Activated naive CD4-positive, alpha-beta T cell (primary cell): ENCODE measurements at places on chromosomes 3 and 15.

DNA sequence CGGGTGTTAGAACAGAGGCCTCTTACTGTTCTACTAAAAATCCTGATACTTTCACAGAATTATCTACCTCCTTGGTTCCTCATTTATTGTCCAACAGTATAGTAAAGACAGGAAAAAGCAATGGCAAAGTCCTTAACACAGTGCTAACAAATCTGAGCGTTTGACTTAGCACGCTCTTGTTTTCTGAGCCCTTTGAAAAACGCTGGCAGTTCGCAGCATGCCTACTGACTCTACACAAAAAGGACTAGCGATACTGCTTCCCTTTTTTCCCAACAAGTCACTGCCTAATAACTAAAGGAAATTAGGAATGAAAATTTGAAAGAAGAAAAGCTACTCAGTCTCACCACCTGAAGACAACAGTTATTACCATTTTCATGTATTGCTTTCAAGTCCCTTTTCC is 34.8 kb upstream of the CEMIP start:
- DNase-seq: no peak

- no peak for DNase-seq
Measured at GRCh38 chr3:156148345-156148945, 28.1 kb downstream of the KCNAB1 start.

- DNase-seq: no peak
Measured at GRCh38 chr3:41307065-41307464, 107.8 kb downstream of the CTNNB1 start.

GRCh38 chr3:140007911-140008869 is 73.2 kb downstream of the CLSTN2 start:
- DNase-seq: no peak

DNA sequence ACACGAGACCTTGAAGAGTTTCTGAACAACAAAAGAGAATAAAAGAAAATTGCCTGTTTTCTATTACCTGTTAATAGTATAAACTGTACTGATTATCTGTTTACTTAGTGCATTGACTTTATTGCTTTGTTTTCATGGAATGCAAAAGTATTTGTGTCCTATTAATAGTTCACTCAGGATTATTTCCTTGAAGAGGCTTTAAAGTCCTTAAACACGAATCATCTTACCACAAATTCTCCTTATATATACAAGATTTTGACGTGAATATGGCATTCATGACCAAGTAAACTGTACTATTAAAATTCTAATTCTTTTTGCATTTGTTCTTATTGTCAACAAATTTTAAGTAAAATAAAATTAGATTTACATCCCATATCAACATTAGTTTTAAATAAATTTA is 513.0 kb downstream of the NTRK3 start:
- no peak for DNase-seq

DNA sequence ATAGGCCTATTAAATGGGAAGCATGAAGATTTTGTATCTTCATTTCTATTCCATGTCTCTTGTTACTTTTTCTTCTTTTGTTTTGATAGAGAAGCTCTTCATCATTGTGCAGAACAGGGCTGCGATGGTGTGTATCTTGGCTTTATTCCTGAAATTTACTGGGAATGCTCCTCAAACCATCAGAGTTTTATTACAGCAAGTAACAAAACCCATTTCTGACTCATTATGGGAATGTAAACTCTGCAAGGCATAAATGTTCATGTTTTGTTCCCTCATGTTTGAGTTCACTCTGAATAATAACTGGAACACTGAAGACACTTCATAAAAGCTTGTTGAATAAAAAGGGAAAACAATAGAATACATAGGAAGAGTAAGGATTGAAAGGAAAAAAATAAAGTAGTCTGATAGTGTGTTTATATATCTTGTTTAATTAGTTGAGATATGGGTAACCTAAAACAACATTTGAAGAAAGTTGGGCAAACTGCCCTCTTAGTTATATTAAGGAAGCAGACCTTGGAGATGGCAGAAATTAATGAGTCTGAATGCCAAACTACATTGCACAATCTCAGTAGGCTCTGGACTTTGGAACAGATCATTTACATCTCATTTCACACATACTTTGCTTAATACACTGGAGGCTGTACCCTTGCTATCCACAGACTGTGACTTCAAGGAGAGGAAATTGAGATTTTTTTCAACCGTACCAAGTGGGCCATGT is 521.5 kb downstream of the GRM7 start:
- no peak for DNase-seq

GRCh38 chr3:176286476-176287085 is 910.7 kb downstream of the TBL1XR1 start:
- no peak for DNase-seq

- no peak for DNase-seq
Measured at GRCh38 chr3:8491271-8492144, 10.1 kb upstream of the LMCD1 start.

- DNase-seq: no peak
Measured at GRCh38 chr15:56821721-56822425, 88.6 kb upstream of the ZNF280D start.

DNA sequence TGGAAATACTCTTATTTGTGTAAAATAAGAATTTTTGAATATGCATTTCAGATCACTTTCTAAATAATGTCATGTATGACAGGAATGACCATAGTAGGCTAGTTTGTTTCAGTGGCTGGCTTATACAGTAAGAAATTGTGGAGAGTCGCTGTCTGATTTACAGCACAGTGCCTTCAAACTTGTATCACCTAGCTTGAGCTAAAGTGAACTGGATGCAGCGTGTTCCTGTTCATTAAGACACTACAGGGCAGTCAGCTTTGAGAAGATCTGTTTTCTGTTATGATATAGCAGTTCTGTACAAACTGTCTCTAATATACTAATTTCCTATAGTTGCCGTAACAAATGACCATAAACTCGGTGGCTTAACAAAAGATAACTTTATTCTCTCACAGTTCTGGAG is 9.9 kb downstream of the CLDN16 start:
- no peak for DNase-seq

DNA sequence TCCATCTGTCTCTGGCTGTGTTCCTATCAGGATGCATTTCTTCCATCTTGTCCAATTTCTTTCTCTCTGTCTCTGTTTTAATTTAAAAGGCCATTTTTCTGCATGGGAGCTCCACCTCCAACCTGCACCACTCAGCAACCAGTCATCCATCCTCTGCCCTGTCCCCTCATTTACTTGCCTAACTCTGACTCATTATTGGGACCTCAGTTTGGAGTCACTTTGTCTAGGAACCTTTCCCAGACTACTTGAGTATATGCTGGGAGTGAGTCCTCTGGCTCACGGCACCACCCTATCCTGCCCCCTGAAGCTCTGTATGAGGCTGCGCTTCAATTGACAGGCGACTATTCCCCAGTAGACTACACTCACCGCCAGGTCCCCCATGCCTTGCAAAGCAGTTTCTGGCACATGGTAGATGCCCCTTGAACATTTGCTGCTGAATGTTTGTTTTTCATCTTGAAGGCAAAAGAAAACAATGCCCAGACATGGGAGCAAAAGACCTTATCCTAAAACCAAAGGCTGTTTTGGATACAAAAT is 513.3 kb upstream of the CFAP20DC start:
- DNase-seq: no peak

DNA sequence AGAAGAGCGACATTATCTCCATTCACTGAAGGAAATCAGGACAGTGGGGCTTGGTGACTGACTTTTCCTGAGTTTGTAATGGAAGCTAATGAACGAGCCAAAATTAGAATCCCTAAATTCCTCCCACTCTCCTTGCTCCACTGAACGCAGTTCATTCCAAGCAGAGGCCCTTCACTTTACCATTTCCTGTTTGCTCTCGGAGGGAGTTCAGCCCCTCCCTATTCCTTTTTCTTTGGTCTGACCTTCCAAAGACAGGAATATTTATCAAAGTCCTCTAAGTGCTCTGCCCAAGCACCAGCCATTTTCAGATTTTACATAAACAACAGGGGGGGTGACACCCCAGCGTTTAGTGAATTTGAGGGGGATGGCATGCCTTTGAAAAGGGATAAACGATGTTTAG is 24.0 kb upstream of the PTPRG start:
- no peak for DNase-seq

GRCh38 chr3:148023994-148024393 is 614.8 kb downstream of the ZIC1 start:
- no peak for DNase-seq

DNA sequence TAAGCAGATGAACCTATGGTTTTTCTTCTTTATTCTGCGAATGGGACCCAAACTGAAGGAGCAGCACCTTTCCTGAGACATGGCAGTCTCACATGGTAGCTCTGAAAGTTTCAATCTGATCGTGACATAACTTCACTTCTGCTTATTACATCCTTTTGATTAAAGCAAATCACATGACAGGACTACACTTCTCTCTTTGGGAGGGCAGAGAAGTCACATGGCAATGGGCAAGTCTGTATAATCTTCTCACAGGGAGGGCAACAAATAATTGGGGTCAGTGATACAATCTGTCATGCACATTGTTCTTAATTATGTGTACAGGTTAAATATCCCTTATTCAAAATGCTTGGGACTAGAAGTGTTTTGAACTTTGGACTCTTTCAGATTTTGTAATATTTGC is 21.6 kb downstream of the NCBP2 start:
- DNase-seq: no peak

DNA sequence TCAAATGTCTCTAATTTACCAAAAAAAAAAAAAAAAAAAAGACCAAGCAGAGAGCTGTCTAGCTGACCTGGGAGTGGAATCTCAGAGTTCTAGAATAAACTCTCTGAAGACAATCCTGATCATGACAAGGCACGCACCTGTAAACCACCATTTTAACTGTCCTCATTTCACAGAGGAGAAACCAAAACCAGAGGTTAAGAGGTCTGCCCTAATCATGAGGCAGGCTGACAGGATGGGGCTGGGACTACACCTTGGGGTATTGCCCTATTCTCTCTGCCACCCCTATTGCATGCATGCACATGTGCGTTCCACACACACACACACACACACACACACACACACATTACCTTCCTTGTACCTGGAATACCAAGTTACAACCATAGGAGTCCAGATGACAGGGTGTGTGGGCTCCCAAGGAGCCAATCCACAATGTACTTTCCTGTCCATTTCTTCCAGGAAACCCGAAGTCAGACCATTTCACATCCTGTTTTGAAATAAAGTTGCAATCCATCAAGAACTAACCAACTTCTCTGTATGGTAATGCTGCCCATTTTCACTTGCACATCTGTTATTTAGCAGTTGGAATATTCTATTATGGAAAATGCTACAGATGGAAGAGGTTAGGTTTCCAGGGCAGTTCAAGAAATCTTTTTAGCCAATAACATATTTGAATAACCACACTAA is 34.6 kb downstream of the HSPBAP1 start:
- no peak for DNase-seq

- DNase-seq: no peak
Measured at GRCh38 chr3:46811615-46812236, 51.5 kb downstream of the MYL3 start.

DNA sequence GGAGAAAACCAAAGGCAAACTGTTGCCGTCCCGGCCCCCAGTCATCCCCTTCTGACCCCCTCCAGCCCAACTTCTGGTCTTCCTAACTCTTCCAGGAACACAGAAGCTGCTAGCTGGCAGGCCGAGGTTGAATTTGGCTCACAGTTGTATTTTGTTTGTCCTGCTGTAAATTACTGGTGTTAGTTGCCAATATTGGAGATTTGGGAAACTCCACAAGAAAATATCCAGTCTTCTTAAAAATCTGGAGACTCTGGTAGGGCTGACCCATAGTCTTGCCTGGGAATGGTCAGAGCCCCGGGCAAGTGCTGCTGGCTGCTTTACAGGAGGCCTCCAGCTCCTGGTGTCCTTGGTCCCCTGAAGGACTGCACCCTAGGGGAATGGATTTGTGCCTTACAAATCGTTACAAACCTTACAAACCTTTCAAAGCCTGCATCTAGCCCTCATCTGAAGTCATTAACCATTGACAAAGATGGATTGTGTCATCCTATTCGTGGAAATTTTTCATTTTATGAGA is 112.0 kb upstream of the MCTP2 start:
- DNase-seq: no peak

DNA sequence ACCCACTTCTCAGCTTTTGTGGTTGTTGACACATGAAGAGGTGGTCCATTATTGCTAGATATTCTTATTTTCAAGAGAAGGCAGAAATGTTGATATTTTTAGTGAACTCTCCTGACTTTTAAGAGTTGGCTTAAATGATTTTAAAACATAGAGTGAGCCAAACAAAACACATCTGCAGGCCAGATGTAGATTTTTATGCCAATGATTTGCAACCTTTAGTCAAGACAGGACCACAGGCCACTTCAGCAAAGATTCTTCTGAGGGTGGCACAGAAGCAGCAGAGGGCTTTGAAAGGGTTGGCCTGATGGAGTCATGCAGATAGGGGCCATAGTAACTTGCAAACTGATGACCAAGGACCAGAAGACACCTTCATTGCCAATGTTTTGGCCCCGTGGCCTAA is 276.5 kb upstream of the P2RY1 start:
- DNase-seq: no peak

DNA sequence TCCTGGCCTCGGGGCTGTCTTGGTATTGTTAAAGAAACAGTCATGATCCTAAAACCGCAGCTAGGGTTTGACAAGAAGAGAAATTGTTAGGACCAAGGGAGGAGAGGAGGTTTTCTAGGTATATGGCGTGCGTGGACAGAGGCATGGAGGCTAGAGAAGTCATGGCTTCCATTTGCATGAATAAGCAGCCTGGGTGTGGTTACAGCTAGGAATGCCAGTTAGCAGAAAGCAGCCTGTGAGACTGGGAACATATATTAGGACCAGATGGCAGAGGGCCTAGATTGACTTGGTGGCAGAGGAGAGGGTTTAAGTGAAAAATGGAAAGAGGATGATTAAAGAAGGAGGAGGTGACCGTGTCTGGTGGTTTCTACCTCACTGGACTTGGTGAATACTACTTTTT is 573.6 kb upstream of the ARRDC4 start:
- DNase-seq: no peak

DNA sequence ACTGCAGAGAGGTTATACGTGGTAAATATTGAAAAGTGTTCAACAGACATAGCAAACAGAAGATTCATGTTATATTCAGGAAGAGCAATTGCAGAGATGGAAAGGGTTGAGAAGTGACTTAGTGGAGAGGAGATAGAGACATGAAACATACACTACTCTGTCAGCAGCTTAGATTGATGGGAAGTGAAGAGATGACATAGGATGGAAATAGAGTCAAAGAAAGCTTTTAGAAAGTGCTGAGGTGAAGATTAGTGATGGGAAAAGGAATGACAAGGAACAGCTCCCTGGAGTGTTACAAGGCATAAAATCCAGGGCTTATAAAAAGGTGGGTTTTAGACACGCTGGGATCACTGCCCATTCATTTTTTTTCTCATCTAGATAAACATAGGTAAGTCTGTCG is 17.2 kb upstream of the GOLIM4 start:
- no peak for DNase-seq
